Stimulated activated CD4-positive, alpha-beta T cell treated with anti-CD3 and anti-CD28 coated beads, Interleukin-12 subunit alpha, Interleukin-12 subunit beta, amount 100 ng/mL, for 24 hours (primary cell): ENCODE measurements at places on chromosomes 3 and 15.
A peak's percentile ranks its signal among the peaks of the same experiment; 100 is the strongest.

DNA sequence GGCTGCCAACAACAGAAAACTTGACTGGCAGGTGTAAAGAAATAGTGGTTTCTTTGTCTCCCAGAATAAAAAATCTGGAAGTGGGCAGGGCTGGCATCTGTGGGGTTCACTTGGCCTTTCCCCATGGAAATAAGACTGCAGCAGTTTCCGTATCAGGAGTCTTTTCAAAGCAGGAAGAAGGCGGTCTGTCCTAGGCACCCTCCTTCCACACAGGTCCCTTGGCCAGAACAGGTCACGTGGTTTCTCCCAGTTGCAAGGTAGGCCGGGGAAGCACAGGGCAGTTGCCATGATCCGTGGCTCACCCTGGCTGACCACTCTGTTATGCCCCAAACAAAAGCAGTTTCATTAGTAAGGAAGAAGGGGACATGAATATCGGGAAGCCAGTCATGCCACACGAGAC lies 45.4 kb downstream of the ZDHHC19 start:
- DNase-seq, result no peak

- DNase-seq, result no peak
Observed at GRCh38 chr3:135229018-135229495, 434.0 kb downstream of the EPHB1 start.

DNA sequence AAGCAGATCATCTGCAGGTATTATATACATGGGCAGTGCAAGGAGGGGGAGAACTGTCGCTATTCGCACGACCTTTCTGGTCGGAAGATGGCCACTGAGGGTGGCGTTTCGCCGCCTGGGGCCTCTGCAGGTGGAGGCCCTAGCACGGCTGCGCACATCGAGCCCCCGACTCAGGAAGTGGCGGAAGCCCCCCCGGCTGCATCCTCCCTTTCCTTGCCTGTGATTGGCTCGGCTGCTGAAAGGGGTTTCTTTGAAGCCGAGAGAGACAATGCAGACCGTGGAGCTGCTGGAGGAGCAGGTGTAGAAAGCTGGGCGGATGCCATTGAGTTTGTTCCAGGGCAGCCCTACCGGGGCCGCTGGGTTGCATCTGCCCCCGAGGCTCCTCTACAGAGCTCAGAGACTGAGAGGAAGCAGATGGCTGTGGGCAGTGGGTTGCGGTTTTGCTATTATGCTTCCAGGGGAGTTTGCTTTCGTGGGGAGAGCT lies 639 bp downstream of the MKRN3 start:
- no peak for DNase-seq

GRCh38 chr3:50255251-50255615 lies 13.7 kb upstream of the SEMA3B start:
- DNase-seq, result no peak

GRCh38 chr3:39812537-39812936 lies 3.1 kb downstream of the MYRIP start:
- no peak for DNase-seq

GRCh38 chr3:126752303-126753190 lies 48.5 kb downstream of the CHCHD6 start:
- peak; percentile 13 for DNase-seq

DNA sequence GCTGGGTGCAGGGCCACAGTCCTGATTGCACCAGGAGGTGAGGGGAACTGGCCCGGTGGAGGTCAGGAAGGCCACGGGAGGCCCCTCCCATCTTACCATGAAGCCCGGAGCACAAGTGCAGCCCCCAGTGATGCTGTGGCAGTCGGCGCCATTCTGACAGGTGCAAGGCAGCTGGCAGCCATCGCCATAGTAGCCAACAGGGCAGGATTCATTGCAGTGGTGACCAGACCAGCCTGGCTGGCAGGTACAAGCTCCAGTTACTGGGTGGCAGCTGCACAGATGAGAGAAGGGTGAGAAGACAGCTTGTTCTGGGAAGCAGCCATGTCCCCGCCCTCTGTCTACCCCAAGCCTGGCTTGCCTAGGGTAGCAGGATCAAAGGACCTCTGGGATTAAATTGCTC lies 88.2 kb downstream of the RAB11A start:
- no peak for DNase-seq

- DNase-seq, result no peak
Observed at GRCh38 chr3:179016979-179017670, 54.5 kb downstream of the ZMAT3 start.

- DNase-seq, result no peak
Observed at GRCh38 chr15:78050826-78051225, 26.7 kb downstream of the TBC1D2B start.

GRCh38 chr3:138323971-138324370 lies 5.7 kb downstream of the NME9 start:
- DNase-seq, result no peak

DNA sequence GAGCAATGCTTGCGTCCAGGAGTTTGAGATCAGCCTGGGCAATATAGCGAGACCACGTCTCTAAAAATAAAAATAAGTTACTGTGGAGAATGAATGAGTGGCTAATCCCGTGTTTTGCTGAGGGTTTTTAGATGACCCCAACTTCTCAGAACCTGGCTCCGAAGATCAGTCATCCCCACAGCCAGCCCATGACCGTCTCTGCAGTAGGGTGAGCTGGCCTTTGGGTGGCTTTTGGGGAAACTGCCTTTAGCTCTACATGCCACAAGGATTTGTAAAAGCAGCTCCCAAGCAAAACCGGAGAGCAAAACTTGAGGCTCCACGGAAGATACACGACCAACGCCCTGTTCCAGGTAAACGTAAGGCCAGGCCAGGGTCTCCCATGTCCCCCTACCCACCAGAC lies 39.2 kb upstream of the TFRC start:
- DNase-seq, result no peak

- no peak for DNase-seq
Observed at GRCh38 chr3:106290304-106290997, 421.6 kb upstream of the CBLB start.

- DNase-seq, result no peak
Observed at GRCh38 chr3:197302696-197303341, 4.4 kb upstream of the DLG1 start.

DNA sequence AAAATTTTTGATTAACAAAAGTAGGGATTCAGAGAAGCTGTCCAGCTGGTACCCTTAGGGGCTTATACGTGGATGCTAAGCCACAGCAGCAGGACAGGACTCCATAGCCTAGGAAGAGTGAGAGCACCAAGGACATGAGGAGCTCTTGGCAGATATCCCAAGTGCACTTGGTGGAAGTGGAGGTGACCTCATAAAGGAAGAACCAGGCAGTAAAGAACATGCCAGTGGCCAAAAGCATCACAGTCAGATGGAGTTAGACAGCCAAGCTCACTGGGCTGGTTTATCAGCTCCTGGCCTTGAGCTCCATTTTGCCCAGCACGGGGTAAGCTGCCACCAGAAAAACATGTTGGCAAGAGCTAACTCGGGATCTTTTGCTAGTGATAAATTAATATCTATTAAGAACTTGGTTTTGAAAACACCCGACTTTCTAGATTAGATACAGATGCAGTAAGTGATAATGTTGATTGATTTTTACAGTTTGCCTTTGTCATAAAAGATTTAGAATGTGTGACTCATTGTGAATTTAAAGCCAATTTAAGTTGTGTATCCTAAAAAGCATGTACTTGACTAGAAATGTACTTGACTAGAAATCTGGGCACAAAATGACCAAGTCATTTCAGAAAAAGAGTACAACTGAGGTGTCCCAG lies 108.0 kb downstream of the CMSS1 start:
- DNase-seq, result no peak

- no peak for DNase-seq
Observed at GRCh38 chr15:55420171-55420866, 12.0 kb downstream of the PIERCE2 start.

GRCh38 chr3:38088126-38089078 lies 48.5 kb downstream of the ACAA1 start:
- no peak for DNase-seq

GRCh38 chr3:39184968-39185285 lies 7.5 kb downstream of the XIRP1 start:
- no peak for DNase-seq

DNA sequence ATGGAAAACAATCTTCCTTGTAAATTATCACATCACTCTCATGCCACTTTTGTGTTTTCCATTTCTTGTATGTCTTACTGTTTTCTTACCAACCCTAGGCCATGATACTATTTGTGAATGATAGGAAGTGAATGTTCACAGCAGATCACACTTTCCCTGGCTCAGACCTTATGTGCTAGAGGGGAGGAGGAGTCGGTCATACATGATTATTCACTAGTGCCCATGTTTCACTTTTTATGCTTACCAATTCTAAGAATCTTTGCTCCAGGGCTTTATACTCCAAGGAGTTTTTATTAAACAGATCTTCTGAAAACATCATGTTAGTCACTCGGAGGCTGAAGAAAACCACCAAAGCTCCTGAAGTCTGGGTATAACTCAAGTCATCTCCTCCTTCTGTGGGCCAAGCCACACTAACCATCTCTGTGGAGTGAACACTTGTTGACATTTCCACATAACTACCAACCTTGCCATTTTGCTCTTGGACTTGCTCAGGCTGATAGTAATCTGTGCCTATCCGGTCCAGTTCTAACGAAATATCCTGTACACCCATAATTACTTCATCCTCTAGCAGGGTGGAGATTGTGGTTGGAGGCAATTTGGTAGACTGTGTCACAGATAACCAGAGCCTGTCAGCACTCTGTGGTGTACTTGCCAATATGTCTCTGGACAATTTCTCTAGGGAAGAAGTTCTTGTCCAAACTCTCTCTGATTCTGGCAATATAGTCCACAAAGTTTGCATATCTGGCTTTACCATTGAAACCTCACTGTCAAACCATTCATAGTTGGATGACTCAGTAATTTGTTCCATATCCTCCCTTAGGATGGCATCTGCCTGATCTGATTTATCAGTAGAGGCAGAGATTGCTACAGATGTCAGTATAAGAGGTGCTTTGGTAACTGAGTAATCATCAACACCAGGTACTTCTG lies 76.8 kb downstream of the IMPG2 start:
- no peak for DNase-seq

DNA sequence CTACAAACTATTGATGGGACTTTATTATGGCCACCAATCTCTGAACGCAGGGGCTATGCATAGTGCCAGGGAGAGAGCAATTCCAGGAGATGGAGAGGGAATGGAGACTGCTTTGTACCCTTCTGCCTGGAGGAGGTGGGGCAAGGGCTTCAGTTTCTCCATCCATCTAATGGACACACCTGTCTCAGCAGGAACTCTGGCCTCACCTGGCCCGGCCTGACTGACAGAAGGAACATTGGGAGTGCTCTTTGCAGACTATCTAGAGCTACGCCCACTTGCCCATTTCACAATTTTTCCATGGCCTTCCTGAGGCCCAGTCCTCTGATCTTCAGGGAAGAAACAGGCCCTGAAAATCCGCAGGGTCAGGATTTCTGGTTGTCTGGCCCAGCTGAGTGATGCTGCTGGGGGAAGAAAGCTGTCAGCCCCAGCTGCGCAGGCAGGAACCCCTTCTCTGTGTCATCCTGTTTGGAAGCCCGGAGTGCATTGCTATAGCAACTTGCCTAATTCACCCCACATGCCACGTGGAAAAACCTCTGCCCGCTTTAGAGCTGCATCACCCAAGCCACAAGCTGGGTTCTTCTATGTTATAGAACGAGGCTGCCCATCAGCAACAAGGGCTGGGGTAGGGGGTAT lies 6.4 kb downstream of the ITGA11 start:
- no peak for DNase-seq

GRCh38 chr3:105527949-105528348 lies 161.2 kb downstream of the ALCAM start:
- DNase-seq, result peak; percentile 12

DNA sequence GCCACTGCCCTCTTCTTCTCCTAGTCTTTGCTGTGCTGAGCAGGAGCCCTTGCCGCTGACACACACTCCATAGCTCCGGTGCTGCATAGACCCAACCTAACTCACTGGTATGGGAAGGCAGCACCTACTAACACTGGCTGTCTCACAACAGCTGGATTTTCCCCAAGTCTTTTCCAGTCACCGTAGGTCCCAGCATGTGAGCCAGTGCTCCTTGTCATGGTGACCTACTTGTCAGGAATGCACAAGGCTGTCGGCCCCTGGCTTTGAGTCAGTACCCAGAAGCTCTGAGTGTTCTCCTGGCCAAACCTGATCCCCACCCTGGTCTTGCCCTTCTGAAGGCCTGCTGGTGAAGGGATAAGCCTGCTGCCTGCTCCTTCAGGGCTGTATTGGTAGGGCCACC lies 25.7 kb downstream of the AMOTL2 start:
- no peak for DNase-seq

DNA sequence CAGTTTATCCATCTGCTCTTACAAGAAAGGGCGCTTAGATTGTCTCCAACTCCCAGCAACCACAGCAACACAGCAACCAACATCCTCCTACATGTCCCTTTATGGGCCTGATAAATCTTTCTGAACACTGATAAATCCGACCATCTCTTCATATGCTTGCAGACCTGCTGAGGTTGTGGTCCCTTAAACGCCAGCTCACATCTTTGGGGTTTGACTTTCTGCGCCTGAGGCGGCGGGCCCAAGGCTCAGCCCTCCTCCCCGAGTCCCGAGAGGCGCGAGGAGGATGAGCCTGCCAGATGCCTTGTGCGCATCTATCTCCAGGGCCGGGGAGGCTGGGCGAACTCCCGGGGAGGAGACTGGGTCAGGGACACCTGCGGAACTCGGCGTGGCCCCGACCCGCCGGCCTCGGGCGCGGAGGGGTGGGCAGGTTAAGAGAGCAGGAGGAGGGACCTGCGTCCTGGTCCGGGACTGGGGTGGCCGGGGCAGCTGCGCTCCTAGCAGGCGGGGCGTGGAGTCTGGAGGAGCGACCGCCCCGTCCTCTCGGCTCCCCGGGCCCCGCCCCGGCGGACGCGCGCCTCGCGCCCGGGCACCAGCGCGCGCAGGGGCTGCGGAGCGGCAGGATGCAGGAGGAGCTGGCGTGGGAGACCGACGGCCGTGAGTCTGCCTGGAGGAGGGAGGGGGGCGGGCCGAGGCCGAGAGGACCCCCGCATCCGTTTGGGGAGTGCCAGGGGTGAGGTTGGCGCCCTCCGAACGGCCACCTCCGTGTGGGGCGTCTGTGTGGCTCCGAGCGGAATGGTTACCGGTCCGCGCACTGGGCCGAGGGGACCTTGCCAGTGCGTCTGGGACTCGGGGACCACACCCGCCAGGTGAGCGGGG lies at the start of gene ANKDD1A:
TSS of gene ANKDD1A (plus strand) at position 592 of the 876 bp plus-strand sequence. CDS start at position 621, 29 bp downstream.
- peak; percentile 54 for DNase-seq

DNA sequence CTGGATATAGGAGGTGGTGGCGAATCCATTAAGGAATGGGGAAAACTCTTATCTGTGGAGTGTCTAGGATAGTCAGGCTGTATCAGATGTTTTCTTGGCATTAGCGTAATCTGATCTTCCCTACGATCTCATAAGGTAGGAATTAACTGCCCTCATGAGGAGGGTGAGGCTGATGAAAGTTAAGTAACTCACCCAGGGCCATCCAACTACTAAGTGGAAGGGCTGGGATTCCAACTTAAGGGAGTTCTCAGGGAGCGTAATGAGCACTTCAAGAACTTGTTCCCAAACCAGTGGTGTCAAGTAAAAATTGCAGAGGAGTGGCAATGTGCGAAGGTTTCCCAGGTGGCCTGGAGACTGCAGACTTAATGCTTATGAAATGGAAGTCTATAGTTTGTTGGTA lies 55.9 kb upstream of the OSBPL11 start:
- DNase-seq, result no peak

DNA sequence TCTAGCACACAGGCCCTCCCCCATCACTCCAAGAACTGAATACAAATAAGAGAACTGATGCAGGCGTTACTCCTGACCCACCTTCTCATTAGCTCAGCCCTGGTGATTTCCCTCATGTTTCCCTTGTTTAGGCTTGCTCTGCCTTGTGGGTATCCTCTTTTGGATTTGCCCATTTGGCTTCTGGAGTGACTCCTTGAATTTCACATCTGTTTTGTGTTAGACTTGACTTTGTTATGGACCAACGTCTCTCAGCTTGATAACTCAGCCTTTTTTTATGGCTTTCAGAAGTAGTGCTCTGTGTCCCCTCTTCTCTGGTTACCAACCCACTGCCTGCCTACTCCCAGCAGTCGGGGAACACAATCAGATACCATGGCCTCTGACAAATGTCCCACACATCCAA lies 11.3 kb upstream of the TMOD3 start:
- DNase-seq, result no peak
